Activated CD8-positive, alpha-beta T cell treated with anti-CD3 and anti-CD28 coated beads for 36 hours (primary cell): ENCODE measurements at places on chromosomes 7 and 10.

- DNase-seq: no peak
These were observed 1.4 kb upstream of the TMEM26 start for GRCh38 chr10:61454541-61454940.

DNA sequence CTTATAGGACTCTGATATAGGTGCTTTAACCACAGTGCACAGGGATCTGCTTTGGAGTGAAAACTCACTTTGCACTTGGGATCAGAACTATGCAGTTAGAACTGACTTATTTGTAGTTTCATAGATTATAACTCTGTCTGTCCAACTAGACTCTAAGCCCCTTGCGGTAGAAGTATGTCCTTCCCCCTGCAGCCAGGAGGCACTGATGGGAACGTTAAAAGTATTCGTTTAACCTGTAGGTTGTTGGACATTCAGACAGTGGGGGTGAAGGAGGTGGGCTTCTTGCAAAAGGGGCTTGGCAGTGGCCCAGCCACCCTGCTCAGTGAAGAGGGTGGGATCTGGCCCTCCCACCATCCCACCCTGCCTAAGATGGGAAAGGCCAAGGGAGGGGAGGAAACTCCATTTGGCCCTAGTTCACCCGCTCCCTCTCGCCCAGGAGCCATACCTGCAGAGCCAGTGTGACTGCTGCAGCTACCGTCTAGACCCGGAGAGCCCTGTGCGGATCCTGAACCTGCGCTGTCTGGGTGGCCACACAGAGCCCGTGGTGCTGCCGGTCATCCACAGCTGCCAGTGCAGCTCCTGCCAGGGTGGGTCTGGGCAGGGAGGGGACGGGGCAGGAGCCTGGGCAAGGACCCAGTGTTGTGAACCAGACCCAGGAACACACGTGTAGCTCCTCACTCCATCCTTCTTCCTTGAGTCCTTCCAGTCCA is 5.7 kb upstream of the ZNF862 start:
- DNase-seq: no peak

- no peak for DNase-seq
These were observed 68.7 kb downstream of the LRRC17 start for GRCh38 chr7:102981451-102981850.

DNA sequence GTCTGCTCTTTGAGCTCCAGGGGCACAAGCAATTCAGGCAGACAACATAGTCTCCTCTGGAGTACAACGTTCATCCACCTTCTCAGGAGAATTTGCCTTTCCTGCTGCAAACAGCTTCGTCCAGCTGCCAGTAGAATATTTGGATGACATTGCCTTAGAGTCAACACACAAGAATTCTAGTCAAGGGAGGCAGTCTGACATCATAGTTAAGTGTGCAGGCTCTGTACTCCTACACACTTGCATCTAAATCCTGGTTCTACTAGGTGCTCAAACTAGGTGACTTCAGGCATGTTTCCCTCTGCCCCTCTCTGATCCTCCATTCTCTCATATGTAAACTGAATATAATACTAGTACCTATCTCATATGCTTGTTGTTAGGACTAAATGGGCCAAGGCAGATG is 314.8 kb downstream of the HPSE2 start:
- DNase-seq: no peak

DNA sequence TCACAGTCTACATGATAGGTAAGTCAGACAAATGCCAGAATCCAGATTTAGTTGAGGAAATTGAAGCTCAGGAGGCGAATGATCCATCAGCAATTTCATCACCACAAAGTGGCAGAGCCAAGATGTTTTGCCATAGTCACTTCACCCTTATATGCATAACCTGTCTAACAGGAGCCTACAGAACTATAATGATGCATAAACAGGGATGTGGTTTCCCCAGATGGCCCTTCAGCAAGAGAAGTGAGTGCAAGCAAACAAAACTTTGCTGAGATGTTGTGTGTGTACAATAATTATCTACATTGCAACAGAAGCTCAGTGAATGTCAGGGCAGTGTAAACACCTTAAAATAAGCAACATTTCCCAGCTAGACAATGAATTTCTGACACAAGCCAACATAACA is 28.6 kb downstream of the PON3 start:
- no peak for DNase-seq

DNA sequence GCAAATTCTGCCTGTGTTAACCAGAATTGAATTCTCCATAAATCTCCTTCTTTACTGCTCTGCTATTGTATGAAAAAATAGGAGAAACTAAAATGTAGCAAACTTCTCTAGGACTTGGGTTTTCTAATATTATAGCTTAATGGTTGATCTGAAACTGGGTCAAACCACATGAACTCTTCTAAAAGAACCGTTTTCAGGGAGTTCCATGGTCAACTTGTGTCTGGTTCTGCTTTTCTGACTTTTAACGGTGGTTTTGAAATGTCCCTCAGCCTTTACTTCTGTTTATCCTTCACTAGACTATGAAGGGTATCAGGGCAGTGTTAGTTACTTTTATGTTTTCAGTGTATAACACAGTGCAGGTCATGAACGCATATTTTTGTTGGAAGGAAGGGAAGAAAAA is 242.2 kb downstream of the TSPAN12 start:
- DNase-seq: no peak

DNA sequence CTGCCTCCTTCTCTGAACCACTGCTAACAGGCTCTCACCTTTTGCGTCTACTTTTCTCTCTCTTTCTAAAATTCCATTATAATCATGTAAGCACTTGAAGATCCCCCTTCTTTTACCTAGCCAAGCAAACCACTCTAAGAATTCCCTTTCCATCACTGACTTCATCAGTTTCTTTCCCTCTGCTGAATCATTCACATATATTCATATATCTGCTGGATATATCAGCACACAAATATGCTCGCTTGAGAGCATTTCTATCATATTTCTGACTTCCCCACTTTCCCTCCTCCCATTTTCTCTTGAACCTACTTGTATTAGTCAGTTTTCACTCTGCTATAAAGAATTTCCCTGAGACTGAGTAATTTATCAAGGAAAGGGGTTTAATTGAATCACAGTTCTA is 84.2 kb upstream of the LRRN3 start:
- no peak for DNase-seq

DNA sequence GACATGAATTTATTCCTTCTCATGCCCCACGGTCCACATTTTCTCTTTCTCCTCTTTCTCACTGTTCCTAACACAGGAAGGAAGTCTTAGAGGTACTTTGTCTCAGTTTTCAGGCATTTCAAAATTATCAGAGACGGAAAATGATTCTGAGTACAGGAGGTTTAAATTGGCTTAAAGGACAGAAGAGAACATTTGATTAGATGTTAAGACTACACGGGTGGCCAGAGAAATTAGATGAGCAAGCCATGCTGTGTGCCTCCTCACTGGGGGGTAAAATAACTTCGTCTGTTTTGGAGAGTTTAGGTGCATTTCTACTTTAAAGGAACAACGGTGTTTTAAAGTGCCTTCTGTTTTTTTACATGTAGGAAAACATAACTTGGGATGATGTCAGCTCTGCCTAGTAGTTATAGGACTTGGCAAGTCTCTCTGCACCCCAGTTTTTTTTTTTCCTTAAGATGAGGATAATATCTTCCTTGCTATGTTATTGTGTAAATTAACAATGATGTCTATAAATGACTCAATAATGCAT is 66.9 kb downstream of the MCMBP start:
- DNase-seq: no peak

- no peak for DNase-seq
These were observed 70.8 kb downstream of the LRRC17 start for GRCh38 chr7:102983602-102984001.

- no peak for DNase-seq
These were observed 47.8 kb downstream of the MGMT start for GRCh38 chr10:129514568-129515451.
